ENCODE measurements at places on chromosomes 7 and 10. TPM values are rescaled to one million over a fixed set of nuclear protein-coding genes. Genes with fewer than 3 reads are reported as not detected.

The PDZD7 gene
- polyA plus RNA-seq: 2.4 TPM

The GPC2 gene
- polyA plus RNA-seq: 32.1 TPM

The ADCYAP1R1 gene
- 0.52 TPM for polyA plus RNA-seq

The CFAP70 gene
- polyA plus RNA-seq: 1.9 TPM

The BLNK gene
- 0.62 TPM for polyA plus RNA-seq

DNA sequence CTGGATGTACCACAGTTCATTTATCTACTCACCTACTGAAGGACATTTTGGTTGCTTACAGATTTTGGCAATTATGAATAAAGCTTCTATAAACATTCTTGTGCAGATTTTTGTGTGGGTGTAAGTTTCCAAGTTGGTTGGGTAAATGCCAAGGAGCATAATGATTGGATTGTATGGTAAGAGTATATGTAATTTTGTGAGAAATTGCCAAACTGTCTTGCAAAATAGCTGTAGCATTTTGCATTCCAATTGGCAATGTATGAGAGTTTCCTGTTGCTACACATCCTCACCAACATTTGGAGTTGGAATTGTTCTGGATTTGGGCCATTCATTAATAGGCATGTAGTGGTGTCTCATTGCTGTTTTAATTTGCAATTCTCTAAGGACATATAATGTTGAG, 33.9 kb upstream of the HYAL4 start:
- no peak overlapping the region for H3K4me3 ChIP-seq
- no peak overlapping the region for H3K27ac ChIP-seq
- peak; percentile 80 for DNase-seq
- H3K4me1 ChIP-seq: no peaks in the 10 kb centered on the region
- H3K36me3 ChIP-seq: no peaks in the 10 kb centered on the region

- no peaks in the 10 kb centered on the region for H3K36me3 ChIP-seq
- no peak for DNase-seq
- H3K4me1 ChIP-seq: no peaks in the 10 kb centered on the region
- H3K27me3 ChIP-seq: no peaks in the 10 kb centered on the region
These were observed 40.8 kb downstream of the MYL10 start for GRCh38 chr7:101588131-101588935.

GRCh38 chr10:97923476-97923875, 73.8 kb downstream of the GOLGA7B start:
- no peak overlapping the region for H3K4me3 ChIP-seq
- no peaks in the 10 kb centered on the region for H3K36me3 ChIP-seq
- H3K27ac ChIP-seq: no peak overlapping the region
- H3K4me1 ChIP-seq: no peaks in the 10 kb centered on the region
- no peaks in the 10 kb centered on the region for H3K27me3 ChIP-seq
- no peak for DNase-seq

DNA sequence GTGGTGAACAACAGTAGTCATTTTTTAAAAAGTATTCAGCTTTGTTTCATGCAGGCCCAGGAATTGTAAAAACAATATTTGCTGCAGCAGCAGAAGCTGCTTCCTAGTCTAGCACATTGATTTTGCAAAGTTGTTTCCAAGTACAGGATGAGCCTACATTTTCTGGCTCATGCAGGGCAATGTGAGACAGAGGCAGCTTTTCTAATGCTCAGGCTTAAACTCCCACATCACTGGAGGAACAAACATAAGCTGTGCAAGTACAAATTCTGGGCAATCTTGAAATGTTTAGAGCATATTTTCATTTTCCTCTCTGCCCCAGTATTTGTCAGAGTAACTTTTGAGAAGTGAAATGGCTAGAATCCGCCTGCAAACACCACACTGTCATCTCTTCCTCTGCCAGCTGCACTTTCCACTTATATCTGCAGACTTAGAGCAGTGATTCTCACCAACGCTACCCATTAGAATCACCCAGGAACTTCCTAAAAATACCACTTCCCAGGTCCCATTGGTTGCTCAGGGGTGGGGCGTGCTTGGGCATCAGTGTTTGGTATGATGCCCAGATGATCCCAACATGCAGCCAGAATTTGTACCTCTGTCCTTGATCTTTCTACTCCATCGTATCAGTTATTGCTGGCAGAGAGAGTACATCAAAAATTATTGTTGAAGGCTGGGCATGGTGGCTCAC, 304.1 kb upstream of the LRGUK start:
- no peaks in the 10 kb centered on the region for H3K36me3 ChIP-seq
- no peak overlapping the region for H3K4me3 ChIP-seq
- no peak overlapping the region for H3K27ac ChIP-seq
- no peaks in the 10 kb centered on the region for H3K27me3 ChIP-seq
- peaks cover 4% of the 10 kb centered on the region for H3K4me1 ChIP-seq

GRCh38 chr10:34808801-34809745, 6.0 kb downstream of the PARD3 start:
- no peaks in the 10 kb centered on the region for H3K27me3 ChIP-seq
- DNase-seq: peak; percentile 35

DNA sequence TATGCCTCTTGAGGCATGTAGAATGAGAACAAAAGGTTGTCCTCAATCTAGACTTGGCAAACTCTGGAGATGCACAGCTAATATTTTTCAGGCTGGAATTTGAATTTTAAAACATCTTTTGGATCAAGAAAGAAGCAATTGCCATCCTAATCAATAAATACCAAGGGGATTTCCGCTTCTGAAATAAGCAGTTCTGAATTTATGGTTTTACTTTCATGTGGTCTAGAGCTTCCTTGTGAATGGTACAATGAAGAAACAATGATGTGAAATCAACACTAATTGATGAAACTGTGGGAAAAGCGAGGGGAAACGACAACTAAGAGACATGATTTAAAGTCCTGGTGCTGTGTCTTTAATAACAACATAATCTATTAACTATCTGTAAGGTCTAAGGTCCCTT, 1202.7 kb downstream of the SORCS3 start:
- H3K27ac ChIP-seq: no peak overlapping the region
- no peak for DNase-seq
- no peaks in the 10 kb centered on the region for H3K36me3 ChIP-seq

- no peaks in the 10 kb centered on the region for H3K36me3 ChIP-seq
- no peak for DNase-seq
- no peaks in the 10 kb centered on the region for H3K4me1 ChIP-seq
- no peak overlapping the region for H3K4me3 ChIP-seq
- H3K27me3 ChIP-seq: peaks cover 12% of the 10 kb centered on the region
These were observed 268.8 kb downstream of the PLXNA4 start for GRCh38 chr7:132307465-132307864.

GRCh38 chr7:18566829-18567228, 71.3 kb downstream of the HDAC9 start:
- no peaks in the 10 kb centered on the region for H3K27me3 ChIP-seq
- DNase-seq: no peak
- no peaks in the 10 kb centered on the region for H3K4me1 ChIP-seq
- H3K27ac ChIP-seq: no peak overlapping the region
- H3K36me3 ChIP-seq: no peaks in the 10 kb centered on the region
- H3K4me3 ChIP-seq: no peak overlapping the region

DNA sequence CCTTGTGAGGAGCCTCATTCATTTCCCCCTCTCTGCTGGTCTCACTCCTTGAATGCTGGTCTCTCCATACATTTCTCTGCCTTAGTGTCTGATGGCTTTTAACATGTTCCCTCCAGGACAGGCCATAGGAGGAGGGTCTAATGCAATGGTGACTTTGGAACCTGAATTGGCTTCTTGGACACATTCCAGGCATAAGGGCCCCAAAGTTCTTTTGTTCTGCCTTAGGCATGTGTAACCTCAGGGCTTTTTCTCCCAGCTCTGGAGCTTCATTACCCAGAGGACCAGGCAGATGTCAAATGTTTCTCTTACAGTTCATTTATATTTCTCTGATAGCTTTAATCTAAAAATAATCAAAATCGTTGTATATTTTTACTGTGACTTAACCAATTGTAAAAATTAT, 162.6 kb downstream of the SDK1 start:
- H3K4me1 ChIP-seq: peaks cover 7% of the 10 kb centered on the region
- H3K27me3 ChIP-seq: no peaks in the 10 kb centered on the region
- H3K27ac ChIP-seq: no peak overlapping the region
- no peaks in the 10 kb centered on the region for H3K36me3 ChIP-seq
- DNase-seq: no peak

DNA sequence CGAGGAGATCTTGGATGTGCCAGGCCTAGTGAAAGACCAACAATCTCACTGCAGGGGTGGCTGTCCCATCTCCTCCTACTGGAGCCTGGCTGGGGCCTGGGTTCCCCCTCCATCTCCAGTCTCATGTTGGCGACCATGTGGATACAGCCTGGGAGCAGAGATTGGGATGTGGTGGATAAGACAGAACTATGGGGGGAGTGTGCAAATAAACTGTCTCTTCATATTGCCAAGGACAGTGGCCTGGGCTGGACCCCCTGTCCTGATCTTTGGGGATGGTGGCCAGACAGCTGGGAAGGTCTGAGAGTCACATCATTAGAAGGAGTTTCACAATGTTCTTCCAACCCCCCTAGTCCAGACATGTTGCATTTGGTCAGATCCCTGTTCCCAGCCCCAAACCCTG, 5.8 kb upstream of the MINDY4 start:
- H3K27ac ChIP-seq: no peak overlapping the region
- H3K4me1 ChIP-seq: peaks cover 15% of the 10 kb centered on the region
- H3K36me3 ChIP-seq: no peaks in the 10 kb centered on the region
- no peaks in the 10 kb centered on the region for H3K27me3 ChIP-seq

- no peak overlapping the region for H3K27ac ChIP-seq
- H3K27me3 ChIP-seq: peaks cover 3% of the 10 kb centered on the region
- DNase-seq: no peak
- no peaks in the 10 kb centered on the region for H3K36me3 ChIP-seq
These were observed 25.4 kb downstream of the INSIG1 start for GRCh38 chr7:155323001-155323638.

DNA sequence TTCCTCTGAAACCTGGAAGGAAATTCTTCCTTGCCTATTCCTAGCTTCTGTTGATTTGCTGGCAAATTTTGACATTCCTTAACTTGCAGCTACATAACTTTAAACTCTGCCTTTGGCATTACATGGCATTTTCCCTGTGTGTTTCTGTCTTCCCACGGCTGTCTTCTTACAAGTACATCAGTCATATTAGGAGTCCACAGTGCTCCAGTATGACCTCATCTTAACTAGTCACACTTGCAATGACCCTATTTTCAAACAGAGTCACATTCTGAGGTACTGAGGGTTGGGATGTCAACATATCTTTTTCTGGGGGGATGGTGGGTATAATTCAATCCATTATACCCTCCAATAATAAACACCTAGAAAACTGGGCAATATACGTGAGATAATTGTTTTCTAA, 37.4 kb upstream of the EPHB6 start:
- H3K4me3 ChIP-seq: no peak overlapping the region
- H3K36me3 ChIP-seq: no peaks in the 10 kb centered on the region
- no peak for DNase-seq
- H3K27ac ChIP-seq: no peak overlapping the region
- H3K4me1 ChIP-seq: no peaks in the 10 kb centered on the region
- H3K27me3 ChIP-seq: no peaks in the 10 kb centered on the region

Measured in cardiac muscle cell (in vitro differentiated cells and primary cell).